ENCODE measurements at places on chromosomes 5 and 9.

DNA sequence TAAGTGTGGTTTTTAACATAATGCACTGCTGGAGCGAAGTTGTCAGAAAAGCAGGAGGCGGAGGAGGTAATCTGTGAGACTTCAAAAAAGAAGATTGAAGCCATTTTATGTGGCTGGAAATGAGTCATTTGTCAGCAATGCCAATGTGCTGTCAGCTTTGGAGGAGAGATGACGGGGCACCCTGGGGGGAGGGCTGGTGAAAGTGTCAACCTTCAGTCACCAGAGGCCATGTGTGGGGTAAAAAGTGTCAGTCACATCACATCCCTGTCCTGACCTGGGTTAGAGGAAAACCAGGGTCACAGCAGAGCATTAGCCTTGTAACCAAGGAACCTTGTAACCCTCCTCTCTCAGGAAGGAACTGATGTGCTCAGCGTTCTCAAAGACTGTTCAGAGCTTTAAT lies 59.1 kb downstream of the TLR4 start:
- H3K36me3 ChIP-seq: no peaks in the 10 kb centered on the region
- peaks cover 16% of the 10 kb centered on the region for H3K27me3 ChIP-seq
- H3K27ac ChIP-seq: no peak overlapping the region
- no peaks in the 10 kb centered on the region for H3K4me1 ChIP-seq
- no peak for DNase-seq

- H3K4me1 ChIP-seq: peaks cover 37% of the 10 kb centered on the region
- no peak for DNase-seq
- no peak overlapping the region for H3K27ac ChIP-seq
- peaks cover 5% of the 10 kb centered on the region for H3K27me3 ChIP-seq
Observed at GRCh38 chr5:43309637-43310036, 3.6 kb downstream of the HMGCS1 start.

DNA sequence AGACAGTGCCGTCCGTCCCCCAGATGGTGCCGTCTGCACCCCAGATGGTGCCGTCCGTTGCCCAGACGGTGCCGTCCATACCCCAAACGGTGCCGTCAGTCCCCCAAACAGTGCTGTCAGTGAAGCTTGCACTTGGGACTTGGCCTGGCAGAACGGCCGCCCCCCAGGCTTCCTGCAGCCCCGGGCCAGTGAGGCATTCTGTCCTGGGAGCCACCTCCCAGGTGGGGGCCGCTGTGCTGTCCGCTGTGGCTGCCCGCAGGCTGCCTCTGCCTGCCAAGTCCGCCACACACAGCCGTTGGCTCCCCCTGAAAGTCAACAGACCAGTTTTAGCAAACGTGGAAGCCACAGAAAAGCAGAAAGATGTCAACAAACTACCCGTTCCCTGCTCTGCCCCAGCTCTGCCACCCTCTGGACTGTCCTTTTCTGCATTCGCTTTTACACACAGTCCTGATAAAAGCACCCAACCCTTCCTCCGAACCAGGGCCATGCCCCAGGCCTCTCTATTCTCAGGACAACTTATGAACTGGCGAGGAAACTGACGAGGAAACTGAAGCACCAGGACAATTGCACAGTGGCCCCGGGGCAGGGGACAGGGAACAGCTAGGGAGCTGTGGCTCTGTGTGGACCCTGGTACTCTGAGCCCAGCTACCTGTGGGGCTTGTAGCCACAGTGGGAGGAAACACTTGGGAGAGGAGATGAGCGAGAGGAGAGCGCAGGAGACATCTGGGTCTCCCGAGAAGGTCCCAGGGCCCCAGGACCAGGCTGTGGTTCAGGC lies 39.6 kb upstream of the RXRA start:
- peaks cover 2% of the 10 kb centered on the region for H3K36me3 ChIP-seq
- no peaks in the 10 kb centered on the region for H3K4me1 ChIP-seq
- H3K27me3 ChIP-seq: peaks cover 22% of the 10 kb centered on the region
- no peak overlapping the region for H3K4me3 ChIP-seq

DNA sequence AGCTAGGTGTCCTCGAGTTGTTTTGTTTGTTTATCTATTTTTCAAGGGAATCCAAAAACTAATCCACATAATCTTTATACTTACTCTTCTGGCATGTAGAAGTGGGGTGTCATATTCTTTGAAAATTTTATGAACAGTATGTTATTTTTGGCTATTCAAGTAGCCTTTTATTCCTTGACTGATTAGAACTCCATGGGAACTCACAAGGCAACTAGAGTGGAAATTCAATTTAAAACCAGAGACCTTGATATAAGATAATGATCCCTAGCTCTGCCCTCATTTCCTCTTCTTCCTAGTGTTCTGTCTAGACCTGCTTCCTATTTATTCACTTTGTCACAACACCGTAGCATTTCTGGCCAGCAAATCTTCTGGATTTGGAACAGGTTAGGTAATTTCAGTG lies 1123.7 kb upstream of the C9orf72 start:
- H3K36me3 ChIP-seq: no peaks in the 10 kb centered on the region
- no peaks in the 10 kb centered on the region for H3K27me3 ChIP-seq
- H3K4me1 ChIP-seq: no peaks in the 10 kb centered on the region
- no peak overlapping the region for H3K4me3 ChIP-seq

GRCh38 chr9:2477755-2478154 lies 143.8 kb upstream of the VLDLR start:
- no peak overlapping the region for H3K4me3 ChIP-seq
- DNase-seq: no peak
- H3K27me3 ChIP-seq: peaks cover 4% of the 10 kb centered on the region
- H3K36me3 ChIP-seq: no peaks in the 10 kb centered on the region

DNA sequence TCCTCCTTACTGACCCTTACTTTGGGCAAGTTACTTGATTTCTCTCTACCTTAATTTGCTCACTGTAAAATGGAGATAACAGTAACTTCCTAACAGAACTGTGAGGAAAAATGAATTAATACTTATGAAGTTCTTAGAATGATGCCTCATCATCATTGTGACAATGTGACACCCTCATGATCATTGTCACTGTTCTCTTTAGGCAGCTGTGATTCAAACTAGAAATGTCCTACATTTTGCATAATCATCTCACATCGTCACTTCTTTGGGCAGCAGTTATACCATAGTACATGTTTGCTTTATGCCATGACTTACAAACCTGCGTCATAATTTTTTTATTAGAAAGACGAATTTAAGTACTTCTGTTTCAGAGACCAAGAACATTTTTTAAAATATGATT lies 9.7 kb downstream of the SLC30A5 start:
- no peak for DNase-seq
- H3K4me3 ChIP-seq: no peak overlapping the region
- peaks cover 48% of the 10 kb centered on the region for H3K36me3 ChIP-seq
- H3K27me3 ChIP-seq: no peaks in the 10 kb centered on the region
- H3K27ac ChIP-seq: no peak overlapping the region

DNA sequence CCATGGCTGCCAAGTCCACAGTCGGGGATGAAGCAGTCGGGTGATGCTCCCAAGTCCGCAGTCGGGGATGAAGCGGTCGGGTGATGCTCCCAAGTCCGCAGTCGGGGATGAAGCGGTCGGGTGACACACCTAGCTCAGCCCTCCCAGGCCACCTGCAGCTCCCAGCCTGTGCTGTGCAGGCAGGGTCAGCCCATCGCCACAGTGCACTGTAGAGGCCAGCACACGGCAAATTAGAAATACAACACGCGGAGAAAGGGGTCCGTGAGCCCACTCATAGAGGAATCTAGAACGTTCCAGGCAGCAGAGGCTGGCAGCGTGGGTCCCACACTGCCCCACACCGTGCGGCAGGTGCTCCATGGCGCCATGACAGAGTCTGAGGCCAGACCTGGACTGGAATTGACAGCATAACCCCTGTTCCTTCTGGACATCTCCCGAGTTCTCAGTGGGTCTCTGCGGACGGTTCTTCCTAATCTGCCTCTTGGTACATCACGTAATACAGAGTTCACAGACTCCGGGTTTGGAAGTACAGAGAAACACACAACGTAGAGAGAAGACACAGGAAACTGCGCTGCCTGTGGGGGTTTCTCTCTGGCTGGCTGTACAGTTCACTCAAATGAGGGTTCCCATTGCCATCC lies 7.7 kb upstream of the EXOC3 start:
- no peaks in the 10 kb centered on the region for H3K36me3 ChIP-seq
- no peak overlapping the region for H3K4me3 ChIP-seq
- H3K27ac ChIP-seq: no peak overlapping the region
- H3K27me3 ChIP-seq: peaks cover 48% of the 10 kb centered on the region
- no peak for DNase-seq

- no peaks in the 10 kb centered on the region for H3K36me3 ChIP-seq
- H3K4me3 ChIP-seq: no peak overlapping the region
- H3K27me3 ChIP-seq: no peaks in the 10 kb centered on the region
- DNase-seq: no peak
Observed at GRCh38 chr9:85900504-85901201, 40.3 kb upstream of the NAA35 start.

DNA sequence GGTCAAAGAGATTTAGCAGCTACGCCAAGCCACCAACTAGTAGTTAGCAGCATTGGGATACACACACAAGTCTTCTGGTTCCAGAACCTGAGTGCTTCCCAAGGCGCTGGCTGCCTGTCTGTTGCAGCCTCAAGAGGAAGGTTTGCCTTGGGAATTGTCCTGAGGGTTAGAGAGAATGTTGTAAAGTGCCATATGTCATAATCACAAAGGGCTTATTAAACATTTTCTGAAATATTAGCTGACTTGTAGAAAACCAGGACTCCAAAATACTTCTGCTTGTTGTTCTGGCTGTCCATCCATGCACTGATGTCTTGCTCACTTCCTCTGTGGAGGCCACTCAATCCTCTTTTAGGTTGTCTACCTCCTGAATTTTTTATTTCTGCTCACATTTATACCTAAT lies 46.3 kb downstream of the SLC36A1 start:
- no peak overlapping the region for H3K27ac ChIP-seq
- H3K4me1 ChIP-seq: no peaks in the 10 kb centered on the region
- no peaks in the 10 kb centered on the region for H3K27me3 ChIP-seq
- peaks cover 12% of the 10 kb centered on the region for H3K36me3 ChIP-seq

DNA sequence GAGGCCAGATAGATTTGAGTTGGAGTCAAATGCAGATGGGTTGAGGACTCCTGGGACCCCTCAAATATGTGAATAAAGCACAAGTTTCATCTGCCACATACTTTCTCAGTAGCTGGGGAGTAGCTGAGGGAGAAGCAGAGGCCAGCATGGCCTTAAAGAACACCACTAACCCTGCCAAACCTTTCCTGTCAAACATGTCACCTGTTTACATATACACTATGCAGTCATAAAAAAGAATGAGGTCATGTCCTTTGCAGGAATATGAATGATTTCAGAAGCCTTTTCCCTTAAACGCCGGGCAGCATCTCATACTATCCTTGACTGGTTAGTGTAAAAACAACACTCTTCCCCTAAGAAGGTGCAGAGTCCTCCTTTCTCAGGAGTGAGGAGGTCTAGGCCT lies 25.2 kb upstream of the HSD17B4 start:
- no peaks in the 10 kb centered on the region for H3K36me3 ChIP-seq
- H3K4me1 ChIP-seq: no peaks in the 10 kb centered on the region
- H3K4me3 ChIP-seq: no peak overlapping the region
- DNase-seq: no peak

- peaks cover 5% of the 10 kb centered on the region for H3K4me1 ChIP-seq
- DNase-seq: no peak
- H3K36me3 ChIP-seq: no peaks in the 10 kb centered on the region
- H3K27me3 ChIP-seq: peaks cover 51% of the 10 kb centered on the region
- no peak overlapping the region for H3K27ac ChIP-seq
Observed at GRCh38 chr9:95626885-95627558, 110.3 kb upstream of the PTCH1 start.

GRCh38 chr9:126507318-126508109 lies 106.2 kb upstream of the LMX1B start:
- H3K27me3 ChIP-seq: peaks cover 14% of the 10 kb centered on the region
- peaks cover 8% of the 10 kb centered on the region for H3K36me3 ChIP-seq
- no peak overlapping the region for H3K27ac ChIP-seq
- H3K4me3 ChIP-seq: no peak overlapping the region

DNA sequence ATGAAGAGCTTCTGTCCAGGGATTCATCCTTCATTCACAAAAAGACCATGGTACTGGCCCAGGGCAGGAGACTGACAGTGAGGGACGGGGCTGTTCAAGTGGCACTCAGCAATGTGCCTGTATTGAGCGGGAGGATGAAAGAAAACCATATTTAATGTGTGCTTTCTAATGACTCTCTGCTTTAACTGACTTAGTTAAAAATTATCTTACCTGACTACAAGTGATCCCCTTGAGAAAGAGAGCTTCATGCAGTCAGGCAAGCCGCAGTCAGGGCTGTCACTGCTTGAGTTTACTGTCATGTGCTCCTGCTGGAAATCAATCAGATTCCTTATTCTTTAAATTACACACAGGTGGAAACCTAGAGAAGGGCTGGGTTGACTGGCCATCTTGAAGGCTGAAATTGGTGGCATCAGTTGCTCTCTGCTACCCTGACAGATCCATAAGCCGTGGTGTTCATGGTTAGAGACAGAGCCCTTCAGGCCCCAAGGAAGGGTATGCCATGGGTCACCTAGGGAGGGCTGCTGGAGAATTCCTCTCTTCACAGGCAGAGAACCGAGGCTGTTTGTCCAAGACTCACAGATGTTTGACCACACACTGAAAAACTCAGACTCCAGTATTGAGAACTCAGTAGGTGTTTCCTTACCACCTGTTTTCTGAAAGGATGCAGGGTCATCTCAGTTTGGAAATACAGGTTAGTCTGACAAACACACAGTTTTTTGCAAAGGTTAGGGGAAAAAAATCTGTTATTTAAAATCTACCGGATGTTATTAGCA lies 70.9 kb downstream of the TRIO start:
- peaks cover 17% of the 10 kb centered on the region for H3K27me3 ChIP-seq
- H3K36me3 ChIP-seq: no peaks in the 10 kb centered on the region
- H3K4me1 ChIP-seq: peaks cover 6% of the 10 kb centered on the region
- H3K27ac ChIP-seq: no peak overlapping the region

DNA sequence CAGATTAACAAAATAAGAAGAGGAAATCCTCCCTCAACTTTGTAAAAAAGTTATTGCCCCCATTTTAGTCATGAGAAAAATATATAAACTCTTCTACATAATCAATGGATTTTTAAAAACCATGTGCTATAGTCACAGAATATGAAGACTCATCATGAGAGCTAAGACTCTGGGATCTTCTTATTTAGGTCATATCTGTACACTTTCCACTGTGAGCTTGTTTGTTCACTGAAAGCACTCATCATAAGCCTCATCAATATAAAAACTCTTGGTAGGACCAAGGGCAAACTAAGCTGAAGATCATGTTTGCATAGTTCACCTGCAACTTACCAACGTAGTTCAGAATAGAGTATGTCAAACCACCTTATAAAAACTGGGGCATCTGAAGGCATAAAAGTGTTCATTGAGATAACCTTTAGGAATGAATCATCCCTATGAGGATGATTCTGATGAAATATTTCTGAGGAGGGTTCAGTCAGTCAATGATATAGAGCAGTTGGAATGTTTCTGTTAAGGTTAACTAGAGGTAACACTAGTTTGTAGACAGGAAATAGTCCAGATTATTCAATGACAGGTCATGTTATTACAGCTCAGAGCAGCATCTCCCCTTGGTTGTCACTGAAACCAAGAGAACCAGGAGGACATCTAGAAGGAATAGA lies 289.9 kb upstream of the SMC2 start:
- no peak for DNase-seq
- H3K27me3 ChIP-seq: no peaks in the 10 kb centered on the region
- no peak overlapping the region for H3K27ac ChIP-seq
- H3K4me3 ChIP-seq: no peak overlapping the region
- no peaks in the 10 kb centered on the region for H3K36me3 ChIP-seq

- no peak for DNase-seq
- H3K27me3 ChIP-seq: peaks cover 41% of the 10 kb centered on the region
- no peaks in the 10 kb centered on the region for H3K36me3 ChIP-seq
- no peak overlapping the region for H3K4me3 ChIP-seq
- H3K4me1 ChIP-seq: no peaks in the 10 kb centered on the region
Observed at GRCh38 chr9:6243746-6244145, 28.1 kb downstream of the IL33 start.
